CD4-positive, alpha-beta T cell treated with Interleukin-1 beta for 1 hour (primary cell): ENCODE measurements at places on chromosomes 16 and 17.

DNA sequence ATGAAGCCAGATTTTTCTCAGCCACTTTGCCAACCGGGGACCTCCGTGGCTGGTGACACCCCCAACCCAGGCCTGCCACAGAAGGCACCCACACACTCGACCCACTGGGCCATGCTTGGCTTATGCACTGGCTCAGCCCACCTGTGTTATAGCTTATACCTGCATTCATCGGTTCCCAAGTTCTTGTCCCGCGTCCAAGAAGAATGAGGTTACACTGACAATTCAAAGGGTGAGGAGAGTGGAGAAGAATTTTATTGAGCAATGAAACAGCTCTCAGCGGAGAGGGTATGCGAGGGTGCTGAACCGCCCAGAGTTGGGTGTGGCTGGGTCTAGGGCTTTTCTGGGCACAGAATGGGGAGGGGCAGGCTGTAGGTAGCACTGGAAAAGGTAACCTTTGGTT lies 22.2 kb upstream of the CDH15 start:
- DNase-seq = no peak

DNA sequence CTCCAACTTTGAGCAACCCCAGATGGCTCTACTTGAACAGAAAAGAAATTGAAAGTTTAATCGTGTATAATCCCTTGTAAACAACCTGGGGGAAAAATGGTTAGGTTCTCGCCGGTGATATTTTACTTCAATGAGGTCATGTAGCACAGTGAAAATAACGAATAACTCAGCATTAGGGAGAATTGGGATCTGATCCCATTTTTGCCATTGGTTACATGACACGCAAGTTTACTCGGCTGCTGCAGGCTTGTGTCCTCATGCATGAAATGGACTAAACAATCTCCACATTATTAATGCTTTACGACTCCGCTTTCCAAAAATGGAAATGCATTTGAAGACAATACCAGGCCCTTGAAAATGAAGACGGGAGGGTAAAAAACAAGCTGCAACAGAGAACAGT lies 45.5 kb upstream of the LRRC37A3 start:
- no peak for DNase-seq

DNA sequence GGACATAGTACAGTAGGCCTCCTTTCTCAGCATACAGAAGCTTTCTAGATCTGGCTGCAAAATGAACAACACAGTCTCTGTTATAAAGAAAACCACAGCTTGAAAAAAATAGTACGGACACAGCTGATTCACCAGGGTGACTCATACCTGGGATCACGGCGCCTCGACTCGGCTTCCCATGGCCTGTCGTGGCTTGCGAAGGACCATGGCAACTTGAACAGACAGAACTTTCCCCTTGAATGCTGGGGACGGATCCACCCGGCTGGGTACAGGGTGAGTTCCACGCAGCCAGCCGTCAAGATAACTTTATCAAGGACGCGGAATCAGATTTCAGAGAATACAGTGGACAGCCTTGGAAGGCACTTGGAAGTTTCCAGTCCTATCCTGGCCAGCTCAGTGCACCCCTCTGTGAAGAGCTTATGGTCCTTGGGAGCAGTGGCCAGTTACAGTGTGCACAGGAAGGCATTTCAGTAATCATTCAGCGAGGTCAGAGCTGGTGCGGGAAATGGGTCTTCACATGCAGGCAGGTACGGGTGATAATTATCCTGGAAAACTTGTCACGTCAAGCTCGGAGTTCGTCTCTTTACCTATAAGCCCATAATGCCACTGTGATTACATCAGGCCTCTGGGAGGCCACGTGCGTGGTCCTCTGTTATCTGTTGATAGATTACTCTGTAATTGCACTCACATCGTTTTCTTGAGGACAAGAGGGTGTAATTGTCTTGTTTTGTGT lies 57.9 kb upstream of the MAF start:
- no peak for DNase-seq

DNA sequence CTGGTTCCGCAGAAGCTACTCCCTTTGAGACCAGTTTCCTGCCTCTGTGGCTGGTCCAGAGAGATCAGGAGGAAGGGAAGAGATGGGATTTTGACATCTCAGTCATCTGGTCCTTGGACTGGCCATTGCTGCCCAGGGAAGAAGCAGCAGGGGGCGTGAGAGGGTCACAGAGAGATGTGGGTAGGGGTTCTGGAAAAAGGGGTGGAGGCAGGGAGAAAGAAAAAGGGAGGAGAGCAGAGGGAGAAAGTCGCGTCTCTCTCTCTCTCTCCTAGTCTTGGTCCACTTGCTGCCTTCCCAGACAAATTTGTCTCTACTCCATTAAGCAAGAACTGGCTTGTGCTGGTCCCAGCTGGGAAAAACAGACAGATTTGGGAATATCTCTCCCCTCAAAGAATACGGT lies 4.4 kb downstream of the SHBG start:
- DNase-seq = no peak

DNA sequence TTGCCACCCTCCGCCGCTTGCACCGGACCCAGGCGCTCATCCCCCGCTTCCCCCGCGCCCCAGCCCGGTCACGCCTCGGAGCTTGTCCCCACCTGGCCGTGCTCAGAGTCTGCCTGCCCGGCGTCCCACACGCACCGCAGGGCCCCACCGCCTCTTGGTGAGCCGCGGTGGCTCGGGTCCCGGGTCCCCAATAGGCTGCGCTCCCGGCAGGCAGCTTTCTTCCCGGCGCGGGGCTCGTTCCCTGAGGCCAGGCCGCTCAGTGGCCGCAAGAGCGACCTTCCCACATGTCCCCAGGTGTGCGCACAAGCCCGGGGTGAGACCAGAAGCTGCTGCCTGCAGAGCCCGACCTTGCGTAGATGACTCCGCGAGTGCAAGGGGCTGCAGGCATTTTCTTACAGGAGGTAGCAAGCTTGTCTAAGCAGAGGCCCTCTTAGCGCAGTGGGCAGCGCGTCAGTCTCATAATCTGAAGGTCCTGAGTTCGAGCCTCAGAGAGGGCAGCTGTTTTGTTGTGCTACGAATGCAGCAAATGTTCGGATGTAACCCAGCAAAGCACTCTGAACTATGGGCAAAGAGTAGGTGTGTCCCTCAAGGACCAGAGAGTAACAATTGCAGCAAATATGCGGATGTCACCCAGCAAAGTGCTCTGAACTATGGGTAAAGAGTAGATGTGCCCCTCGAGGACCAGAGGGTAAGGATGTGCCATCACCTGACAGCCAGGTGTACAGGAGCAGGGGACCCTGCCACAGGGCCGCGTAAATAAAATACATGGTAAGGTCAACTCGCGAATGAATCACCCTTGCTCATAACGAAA lies 15.6 kb downstream of the TLE7 start:
- no peak for DNase-seq

- peak; percentile 56 for DNase-seq
These were observed 1.6 kb upstream of the PPP1R9B start for GRCh38 chr17:50151937-50152547.

GRCh38 chr16:3115561-3115960 lies 3.2 kb downstream of the ZNF205 start:
- DNase-seq = no peak

GRCh38 chr16:54006693-54007092 lies 279.9 kb downstream of the IRX3 start:
- DNase-seq = no peak

DNA sequence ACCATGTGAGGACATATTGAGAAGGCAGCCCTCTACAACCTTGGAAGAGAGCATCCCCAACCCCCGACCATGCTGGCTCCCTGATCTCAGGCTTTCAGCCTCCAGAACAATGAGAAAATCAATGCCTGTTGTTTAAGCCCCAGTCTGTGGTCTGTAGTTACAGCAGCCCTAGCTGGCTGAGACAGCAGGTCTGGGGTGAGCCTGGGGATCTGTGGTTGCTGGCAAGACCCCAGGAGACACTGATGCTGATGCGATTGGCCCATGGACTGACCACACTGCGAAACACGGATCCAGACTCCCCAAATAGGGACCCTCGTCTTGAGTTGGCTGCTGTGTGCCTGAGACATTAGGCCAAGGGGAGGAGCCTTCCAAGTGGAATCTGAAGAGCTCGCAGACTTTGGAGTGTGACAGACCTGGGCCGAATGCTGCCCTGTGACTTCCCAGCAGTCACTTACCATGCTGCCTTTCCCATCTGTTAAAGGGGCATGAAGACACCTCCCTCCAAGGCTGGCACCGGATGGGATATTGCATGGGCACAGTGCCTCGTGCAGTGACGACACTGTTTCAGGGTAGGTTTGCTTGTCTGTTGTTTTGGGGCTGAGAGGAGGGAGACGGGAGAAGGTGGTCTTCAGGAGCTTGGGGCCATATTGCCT lies 147.8 kb upstream of the RPL38 start:
- no peak for DNase-seq

DNA sequence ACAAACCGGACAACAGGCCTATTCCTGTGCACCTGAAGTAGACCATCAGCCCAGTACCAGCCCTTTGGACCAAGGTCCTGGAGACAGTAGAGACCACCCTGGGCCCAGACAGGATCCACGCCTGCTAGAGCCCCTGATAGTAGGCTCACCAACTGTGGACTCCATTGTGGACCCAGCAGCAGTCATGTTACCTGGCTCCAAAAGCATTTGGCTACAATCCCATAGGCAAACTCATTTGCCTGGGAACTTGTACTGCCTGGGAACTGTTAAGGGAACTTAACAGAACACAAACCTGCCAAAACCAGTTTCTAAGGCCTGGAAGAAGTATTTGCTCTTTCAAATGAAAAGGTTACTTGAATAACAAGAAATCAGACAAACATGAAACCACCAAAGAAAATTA lies 10.0 kb upstream of the ACSM1 start:
- DNase-seq = no peak

GRCh38 chr16:15059324-15059723 lies 3.5 kb upstream of the NTAN1 start:
- no peak for DNase-seq
